Activated T-helper 9 cell treated with anti-CD3 and anti-CD28 coated beads, Interleukin-2, amount 50 U/mL, for 16 hours (primary cell): ENCODE measurements at places on chromosomes 1 and 21.

DNA sequence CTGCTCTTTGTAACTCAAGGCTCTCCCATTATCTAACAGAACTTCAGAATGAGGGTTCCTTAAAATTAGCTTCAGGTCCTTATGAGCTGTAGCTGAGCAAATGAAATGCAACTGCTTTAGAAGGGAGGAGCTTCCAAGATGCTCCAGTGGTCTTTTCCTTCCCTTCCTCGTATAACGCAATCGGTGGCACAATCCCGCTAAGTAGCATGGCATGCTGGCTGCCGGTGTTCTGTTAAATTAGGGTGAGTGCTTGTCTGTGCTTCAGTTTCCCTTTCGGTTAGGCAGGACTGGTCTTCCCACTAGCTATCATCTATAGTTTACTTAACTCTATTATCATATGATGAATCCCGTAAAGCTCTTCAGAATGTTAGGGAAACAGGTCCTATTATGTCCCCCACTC lies 917 bp downstream of the KIAA0040 start:
- no peak for DNase-seq

DNA sequence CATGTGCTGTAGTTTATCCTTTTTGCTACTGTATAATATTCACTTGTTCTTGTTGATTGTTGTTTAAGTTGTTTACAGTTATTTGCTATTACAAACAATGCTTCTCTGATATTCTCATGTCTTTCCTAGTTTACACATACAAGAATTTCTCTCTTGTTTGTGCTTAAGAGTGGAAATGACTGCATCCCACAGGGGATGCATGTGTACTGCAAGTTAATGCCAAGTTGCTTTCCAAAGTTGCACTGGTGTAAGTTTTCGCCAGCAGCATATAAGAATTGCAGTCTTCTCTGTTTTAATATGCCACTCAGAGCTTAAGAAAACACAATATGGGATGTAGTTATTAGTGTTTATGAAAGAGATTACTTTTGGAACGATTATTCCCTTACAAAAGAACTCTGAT lies 97.7 kb downstream of the NEK7 start:
- no peak for DNase-seq

GRCh38 chr21:44437371-44437695 lies 18.0 kb upstream of the LRRC3 start:
- no peak for DNase-seq

DNA sequence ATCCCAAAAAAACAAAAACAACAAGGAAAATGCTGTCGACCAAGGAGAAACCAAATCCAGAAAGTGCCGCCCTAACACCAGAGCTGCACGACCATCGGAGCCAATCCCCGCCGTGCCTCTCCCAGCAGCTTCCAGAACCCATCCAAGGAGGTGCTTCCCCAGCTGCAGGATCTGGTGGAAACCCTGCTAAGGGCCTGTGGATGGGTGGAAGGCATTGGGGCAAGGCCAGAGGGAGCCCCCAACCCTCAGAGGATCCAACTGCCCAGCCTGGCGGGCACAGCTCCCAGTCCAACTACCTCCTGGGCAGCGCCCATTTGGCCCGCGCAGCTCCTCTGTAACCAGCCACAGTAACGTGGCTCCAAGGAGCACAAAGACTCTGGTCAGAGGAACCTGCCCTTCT lies 81.6 kb downstream of the NPHP4 start:
- no peak for DNase-seq

DNA sequence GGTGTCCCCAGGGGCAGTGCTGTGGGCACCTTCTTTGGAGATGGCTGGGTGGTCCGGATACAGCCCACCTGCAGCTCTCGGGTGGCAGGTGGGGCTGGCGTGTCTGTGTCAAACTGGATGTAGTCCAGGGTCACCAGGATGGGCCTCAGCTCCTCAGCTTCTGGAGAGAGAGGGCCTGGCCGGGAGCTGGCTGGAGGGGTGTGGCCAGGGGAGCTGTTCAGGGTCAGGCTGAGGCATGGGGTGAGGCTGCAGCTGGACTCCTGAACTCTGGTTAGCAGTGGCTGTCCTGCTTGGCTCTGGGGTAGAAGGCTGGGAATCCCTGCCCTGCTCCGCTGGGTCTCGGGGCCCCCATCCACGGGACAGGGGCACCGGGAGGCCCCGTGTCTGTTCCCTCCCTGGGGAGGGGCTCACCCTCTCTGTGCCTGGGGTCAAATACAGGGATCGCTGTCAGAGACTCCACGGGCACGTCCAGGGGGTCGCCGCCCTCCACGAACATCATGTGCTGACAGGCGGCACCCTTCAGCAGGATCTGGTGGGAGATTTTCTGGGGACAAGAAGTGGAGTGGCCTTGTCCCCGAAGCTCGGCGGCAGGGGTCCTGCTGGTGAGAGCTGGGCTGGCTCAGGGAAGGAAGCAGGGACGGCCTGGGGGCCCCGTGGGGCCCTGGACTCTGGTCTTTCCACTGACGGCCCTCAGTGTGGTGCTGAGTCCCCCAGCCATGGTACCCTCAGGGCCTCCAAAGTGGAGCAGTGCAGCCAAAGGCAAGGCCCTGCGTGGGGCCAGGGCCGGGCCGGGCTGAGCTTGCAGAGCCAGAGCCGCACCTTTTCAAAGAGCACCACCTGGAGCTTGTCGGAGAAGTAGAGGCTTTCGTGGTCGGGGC lies 4.1 kb upstream of the TMEM52 start:
- DNase-seq, result no peak

- DNase-seq, result no peak
Observed at GRCh38 chr1:62318756-62319544, at the start of gene KANK4. Gene KANK4 (minus strand): TSS chr1:62319434. CDS start chr1:62281564, 37,870 bp downstream.

- no peak for DNase-seq
Observed at GRCh38 chr1:71080230-71080738, 551 bp downstream of the ZRANB2 start.

DNA sequence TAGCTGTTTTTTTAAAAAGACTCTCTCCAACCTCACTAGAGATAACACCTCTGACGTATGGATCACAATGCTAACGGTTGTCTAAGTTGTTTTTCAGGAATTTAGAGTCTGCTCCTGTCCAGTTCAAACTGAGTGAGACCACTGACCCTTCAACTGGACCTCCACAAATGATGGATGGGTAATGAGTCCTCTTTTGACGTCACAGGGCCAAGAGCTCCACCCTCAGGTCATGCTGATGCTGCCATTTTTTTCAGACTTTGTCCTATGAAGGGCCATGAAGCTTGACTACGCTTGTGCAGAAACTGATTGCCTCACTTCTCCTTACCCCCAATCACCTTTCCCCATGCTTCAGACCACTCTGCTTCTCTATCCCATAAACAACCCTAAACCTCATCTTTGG lies 16.6 kb downstream of the GRIK3 start:
- no peak for DNase-seq

DNA sequence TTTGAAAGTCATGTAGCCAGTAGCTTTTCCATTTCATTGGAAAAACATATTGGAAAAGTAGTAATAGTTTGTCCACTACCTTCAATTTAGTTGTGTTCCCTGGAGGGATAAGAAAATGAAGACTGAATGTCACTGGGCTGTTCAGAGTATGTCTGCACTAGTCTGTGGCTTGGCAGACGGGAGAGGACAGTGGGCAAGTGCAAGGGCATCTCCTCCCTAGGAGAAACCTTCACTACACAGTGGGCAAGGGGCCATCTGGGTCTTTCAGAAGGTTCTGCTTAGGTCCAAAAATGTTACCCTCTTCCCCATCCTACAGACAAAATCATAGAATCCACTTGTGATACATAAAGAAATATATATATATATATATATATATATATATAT lies 118.1 kb downstream of the C1orf21 start:
- DNase-seq, result no peak

GRCh38 chr1:198056255-198056654 lies 100.5 kb upstream of the NEK7 start:
- no peak for DNase-seq

GRCh38 chr1:169879034-169879840 lies 14.5 kb downstream of the SCYL3 start:
- no peak for DNase-seq

GRCh38 chr1:145796753-145797152 lies 27.1 kb downstream of the RNF115 start:
- no peak for DNase-seq

- DNase-seq, result no peak
Observed at GRCh38 chr1:42742617-42743316, 2.7 kb upstream of the CLDN19 start.

DNA sequence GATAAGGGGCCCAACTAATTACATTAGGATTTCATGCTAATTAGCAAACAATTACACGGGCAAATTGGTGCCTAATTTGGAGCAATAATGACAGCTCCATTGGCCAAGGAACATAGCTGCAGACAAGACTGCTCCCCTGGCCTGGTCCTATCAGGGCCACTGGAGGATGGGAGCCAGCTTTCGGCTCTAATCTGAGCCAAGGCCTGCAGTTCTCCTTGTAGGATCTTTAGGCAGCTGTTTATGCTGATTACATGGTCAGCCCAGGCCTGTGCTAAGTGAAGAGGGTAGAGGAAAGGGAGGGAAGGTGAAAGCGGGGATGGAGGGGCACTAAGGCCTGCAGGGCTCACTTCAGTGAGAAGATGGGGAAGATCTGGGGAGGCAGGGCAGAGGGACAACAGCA lies 12.4 kb upstream of the ADGRB2 start:
- no peak for DNase-seq
